Foreskin keratinocyte (primary cell): ENCODE measurements at places on chromosomes 11 and 22. TPM values are rescaled to one million over a fixed set of nuclear protein-coding genes. Genes with fewer than 3 reads are reported as not detected.

GRCh38 chr11:8697054-8697453 is 14.5 kb downstream of the RPL27A start:
- DNase-seq, result no peak

- no peak for DNase-seq
Measured at GRCh38 chr22:37971475-37972434, 12.6 kb downstream of the SOX10 start.

- DNase-seq, result peak; percentile 55
Measured at GRCh38 chr11:106156290-106156937, 79.0 kb downstream of the AASDHPPT start.

SCN4B gene
- polyA plus RNA-seq, result 1.7 and 3.3 TPM in 2 replicates

MIEF1 gene
- polyA plus RNA-seq, result 10.0 and 11.2 TPM in 2 replicates
